Germinal center (tissue), 1 donor: ENCODE measurements at places on chromosomes 12 and 14.

DNA sequence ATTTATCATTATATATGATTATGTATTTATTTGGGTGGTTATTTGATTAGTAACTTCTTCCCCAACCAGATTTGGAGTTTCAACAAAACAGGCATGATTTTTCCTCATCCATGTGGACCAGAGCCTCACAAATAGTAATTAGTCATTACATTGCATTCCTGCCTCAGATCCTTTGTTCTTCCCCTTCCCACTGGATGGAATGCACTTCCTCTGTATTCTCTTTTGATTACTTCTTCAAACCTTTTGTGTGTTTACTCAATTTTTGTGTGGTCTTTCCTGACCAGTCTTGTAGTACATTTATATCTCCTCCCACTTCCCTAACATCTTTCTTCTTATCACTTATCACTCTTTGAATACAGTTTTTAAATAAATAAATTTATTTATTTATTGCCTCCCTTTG, 15.5 kb downstream of the SYT1 start:
- DNase-seq, result no peak

DNA sequence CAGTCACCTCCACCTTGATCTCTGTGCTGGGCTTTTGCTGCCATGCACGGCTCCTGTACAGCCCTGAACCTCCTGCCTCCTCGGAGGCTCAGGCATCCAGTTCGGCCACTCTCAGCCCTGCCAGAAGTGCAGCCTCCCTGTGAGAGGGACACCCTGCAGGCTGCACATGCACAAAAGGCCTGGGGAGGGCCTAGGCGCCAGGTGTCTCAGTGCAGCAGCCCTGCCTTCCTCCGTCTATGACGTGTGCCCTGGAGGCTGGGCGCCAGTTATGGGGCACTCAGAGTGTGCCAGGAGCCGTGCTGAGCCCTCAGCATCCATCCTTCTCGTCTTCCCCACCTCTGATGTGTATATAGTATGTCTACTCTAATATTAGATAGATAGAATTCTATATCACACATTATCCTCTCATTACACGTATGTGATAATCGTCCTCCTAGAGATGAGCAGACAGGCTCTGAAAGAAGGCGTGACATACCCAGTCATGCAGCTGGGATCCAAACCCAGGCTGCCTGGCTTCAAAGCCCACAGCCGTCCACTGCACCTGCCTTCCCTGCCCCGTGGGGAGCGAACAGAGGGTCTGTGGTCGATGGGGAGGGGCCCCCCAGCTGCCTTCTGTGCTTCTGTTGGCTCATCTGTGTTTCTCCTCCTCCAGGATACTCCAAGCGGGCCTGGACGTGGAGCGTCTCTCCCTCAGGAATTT, 101.1 kb downstream of the B4GALNT3 start:
- DNase-seq, result no peak

DNA sequence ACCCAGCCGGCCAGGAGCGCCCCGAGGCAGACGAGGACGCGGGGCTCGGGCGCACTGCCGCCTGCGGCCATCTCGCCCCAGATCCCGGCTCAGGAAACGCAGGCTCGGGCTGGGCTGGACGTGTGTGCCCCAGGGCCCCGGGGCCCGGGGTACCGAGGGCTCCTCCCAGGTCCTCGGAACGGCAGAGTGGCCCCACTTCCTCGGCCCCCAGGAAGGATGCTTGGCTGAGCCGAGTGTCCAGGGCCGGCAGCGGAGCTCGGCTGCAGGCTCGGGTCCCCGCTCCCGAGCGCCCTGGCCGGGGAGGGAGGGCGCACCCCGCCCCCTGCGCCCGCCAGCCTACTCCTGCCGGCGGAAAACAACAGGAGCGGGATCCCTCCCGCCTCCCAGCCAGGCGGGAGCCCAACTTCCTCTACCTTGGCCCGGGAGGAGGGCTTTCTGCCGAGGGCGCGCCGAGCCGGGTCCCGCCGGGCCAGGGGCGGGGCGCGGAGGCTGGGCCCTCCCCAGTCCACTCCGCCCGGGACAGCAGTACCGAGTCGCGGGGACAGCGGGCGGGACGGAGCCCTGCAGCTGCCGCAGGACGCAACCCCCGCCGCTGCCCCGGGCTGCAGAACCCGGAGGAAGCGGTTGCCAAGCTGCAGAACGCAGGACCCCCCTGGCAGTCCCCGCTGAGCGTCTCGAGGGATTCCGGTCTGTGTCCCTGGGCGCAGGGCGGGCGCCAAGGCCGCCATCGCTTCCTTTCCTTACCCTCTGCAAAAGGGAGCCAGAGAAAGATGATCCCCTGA, at the start of gene VSIG10:
Gene VSIG10 (minus strand): TSS at position 411 of the 782 bp plus-strand sequence. CDS start 340 bp downstream, at position 71.
- DNase-seq, result peak; percentile 54

GRCh38 chr12:119613319-119613936, 19.9 kb downstream of the TMEM233 start:
- DNase-seq, result no peak

GRCh38 chr12:110638796-110639195, 24.9 kb downstream of the TCTN1 start:
- DNase-seq, result no peak

- DNase-seq, result no peak
Observed at GRCh38 chr12:47730341-47730744, 5.1 kb upstream of the ENDOU start.

DNA sequence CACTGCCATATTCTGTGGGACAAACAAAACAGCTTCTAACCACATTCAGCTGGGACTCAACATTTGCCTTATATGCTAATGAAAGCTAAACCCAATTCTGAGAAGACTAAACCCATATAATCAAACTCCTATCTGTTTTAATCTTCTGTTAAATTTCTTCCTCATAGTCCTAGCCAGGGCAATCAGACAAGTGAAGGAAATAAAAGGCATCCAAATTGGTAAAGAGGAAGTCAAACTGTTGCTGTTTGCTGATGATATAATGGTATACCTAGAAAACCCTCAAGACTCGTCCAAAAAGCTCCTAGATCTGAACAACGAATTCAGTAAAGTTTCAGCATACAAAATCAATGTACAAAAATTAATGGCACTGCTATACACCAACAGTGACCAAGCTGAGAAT, 157.1 kb downstream of the PHLDA1 start:
- no peak for DNase-seq

- no peak for DNase-seq
Observed at GRCh38 chr12:54051874-54052437, 1.7 kb upstream of the HOXC4 start.

- DNase-seq, result peak; percentile 83
Observed at GRCh38 chr12:106223485-106224354, 24.1 kb downstream of the CKAP4 start.

GRCh38 chr12:45762185-45763110, 32.9 kb downstream of the ARID2 start:
- peak; percentile 13 for DNase-seq
